ENCODE measurements at places on chromosomes 5 and 9.

GRCh38 chr5:177596775-177597238, 3.1 kb upstream of the B4GALT7 start:
- DNase-seq: no peak

GRCh38 chr5:174798551-174798951, 74.2 kb downstream of the MSX2 start:
- DNase-seq: no peak

DNA sequence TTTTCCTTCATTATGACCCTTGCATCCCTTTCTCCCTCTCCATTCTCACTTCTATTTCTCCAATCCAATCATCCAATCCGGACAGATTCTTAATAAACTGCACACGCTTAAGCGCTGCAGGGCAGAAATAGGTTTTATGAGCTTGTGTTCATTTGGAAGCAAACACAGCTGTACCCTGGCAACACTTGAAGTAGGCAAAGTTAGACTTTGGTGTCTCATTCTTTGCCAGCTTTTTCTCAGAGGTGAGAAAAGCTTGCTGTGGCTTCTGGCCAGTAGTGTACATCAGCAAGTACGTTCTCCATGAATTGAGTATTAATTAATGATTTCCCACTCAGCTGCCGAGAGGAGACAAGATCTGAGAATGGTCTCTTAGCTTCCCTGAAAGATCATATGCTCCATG, 88.5 kb downstream of the FBXO4 start:
- DNase-seq: no peak

GRCh38 chr9:127074561-127075548, 47.6 kb downstream of the ANGPTL2 start:
- no peak for DNase-seq

- DNase-seq: no peak
Measured at GRCh38 chr9:1208157-1208556, 158.0 kb downstream of the DMRT2 start.

DNA sequence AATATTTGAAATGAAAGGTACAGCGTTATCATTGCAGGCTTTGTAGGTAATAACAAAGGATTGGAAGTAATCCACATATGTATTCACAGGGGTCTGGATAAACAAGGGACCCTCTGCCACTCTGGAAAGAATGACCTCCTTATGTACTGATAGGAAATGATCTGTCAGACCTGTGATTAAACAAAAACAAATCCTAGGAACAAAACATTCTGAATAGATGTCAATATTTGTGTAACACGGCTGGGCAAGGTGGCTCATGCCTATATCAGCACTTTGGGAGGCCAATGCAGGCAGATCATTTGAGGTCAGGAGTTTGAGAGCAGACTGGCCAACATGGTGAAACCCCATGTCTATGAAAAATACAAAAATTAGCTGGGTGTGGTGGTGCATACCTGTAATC, 42.3 kb downstream of the NSUN2 start:
- DNase-seq: no peak

GRCh38 chr5:68178579-68178978, 37.0 kb upstream of the PIK3R1 start:
- peak; percentile 35 for DNase-seq

GRCh38 chr5:84255315-84255714, 129.4 kb downstream of the EDIL3 start:
- no peak for DNase-seq

- no peak for DNase-seq
Measured at GRCh38 chr9:122228191-122228567, 578 bp downstream of the LHX6 start.

GRCh38 chr9:17519761-17520160, 59.1 kb upstream of the SH3GL2 start:
- DNase-seq: no peak

DNA sequence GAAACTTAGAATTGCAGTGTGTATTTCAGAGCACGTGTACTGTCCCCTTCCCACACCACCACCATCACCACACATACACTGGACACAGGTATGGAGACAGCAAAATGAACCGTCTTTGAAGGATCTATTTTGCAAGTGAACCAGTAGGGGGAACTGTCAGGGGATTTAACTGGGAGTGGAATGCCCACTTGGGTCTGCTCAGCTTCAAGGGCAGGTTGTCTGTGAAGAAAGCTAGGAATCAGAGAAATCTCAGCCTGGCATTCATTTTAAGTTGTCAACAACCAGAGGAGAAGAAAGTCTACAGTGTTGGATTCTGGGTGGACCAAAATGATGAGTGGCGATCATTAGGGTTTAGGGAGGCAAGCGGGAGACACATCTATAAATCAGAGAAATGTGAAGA, 147.0 kb downstream of the DCP2 start:
- DNase-seq: no peak

DNA sequence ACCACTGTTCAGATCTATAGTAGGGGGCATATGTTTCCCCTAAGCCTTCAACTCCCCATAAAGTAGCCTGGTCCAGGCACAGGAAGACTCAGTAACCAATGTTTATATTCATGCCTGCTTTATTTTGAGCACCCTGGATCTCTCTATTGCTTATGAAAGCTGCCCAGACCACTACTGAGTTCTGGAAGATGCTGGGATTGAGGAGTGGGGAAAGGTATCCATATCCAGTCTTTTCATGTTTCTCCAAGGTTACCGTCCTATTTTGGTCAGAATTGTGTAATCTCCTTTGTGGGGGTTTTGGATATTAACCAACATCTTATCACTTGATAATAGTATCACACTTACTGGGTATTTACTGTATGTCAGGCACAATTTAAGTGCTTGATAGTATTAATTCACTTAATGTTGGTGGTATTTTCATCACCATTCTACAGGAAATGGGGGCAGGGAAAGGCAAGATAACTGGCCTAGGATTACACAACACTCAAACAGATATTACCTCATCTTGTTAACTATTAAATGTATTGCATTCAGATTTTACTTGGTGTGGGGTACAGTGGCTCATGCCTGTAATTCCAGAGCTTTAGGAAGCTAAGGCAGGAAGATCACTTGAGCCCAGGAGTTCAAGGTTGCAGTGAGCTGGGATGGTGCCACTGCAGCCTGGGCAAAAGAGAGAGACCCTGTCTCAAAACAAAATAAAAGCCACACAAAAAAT, 36.3 kb downstream of the RUSC2 start:
- DNase-seq: no peak

DNA sequence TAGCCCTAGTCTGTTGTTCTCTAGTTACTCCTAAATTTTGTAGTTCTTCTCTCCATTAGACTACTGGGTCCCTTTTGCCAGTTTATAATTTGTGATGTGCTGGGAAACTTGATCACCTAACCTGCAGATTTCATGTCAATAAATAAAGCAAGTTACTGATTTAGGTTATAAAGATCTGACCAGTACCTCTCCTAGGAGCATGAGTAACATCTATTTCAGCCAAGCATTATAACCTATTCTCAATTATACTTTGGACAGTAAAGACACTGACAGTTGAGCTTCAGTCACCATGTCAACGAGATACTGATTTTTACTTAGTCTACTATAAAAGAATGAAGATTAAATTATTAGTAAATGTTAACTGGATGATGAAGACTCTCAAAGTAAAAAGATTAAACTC, 36.7 kb downstream of the CSNK1A1 start:
- no peak for DNase-seq

DNA sequence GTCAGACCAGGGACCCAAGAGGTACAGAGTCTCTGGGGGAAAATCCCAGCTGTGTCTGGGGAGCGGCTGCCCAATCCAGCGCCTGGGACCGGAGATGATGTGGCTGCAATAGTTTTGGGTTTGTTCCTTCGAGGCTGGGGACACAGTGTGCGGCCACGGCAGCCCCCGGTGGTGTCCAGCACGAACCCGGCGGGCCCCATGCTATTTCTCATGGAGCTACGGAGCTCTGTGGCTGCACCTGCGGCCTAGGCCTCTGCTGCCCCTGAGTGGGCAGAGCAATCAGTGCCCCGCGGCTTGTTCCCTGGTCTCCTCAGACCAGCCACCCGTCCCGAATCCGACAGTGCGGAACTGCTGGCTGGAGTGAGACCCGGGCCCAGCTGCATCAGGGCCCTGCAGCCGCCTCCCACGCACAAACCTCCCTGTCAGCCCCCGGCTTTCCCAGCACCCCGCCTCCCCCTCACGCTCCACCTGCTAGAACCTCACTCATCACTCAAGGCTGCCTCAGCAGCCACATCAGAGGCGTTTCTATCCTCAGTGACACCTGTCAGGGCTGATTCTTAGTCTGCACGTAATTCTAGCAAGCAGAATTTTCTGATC, 29.0 kb downstream of the SARDH start:
- peak; percentile 79 for DNase-seq

DNA sequence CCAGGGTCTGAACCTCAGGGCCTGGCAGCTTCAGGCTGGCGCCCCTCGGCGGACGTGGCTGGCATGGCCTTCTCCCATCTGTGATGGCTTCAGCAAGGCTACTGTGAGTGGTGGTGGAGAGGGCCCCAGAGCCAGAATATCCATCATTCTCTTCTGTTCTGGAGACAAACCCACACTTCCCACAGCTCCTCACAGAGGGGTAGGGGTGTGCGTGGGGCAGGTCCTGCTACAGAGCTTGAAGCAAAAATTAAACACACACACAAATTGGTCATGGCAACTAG, 9.6 kb downstream of the GPX3 start:
- DNase-seq: no peak

DNA sequence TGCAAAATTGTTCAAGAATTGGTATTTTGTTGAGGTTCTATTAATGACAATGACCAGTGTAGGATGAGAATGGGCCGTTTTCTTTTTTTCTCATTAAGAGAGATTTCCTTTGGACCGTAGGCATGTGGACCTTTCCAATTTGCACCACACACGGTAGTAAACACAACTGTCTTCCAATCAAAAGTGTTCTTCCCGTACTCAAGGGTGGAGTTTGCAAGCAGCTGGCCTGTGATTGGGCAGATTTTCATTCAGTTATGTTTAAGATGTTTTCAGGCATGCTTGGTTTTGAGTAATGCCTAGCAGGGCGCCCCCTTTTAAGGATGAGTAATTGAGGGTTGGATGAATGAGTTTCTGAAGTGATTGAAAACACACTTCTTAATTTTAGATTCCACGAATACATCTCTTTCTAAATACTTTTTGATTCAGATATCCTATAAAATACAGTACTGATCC, 2.5 kb downstream of the KDM3B start:
- DNase-seq: peak; percentile 82

- no peak for DNase-seq
Measured at GRCh38 chr9:83061036-83061435, 1.9 kb downstream of the RASEF start.

DNA sequence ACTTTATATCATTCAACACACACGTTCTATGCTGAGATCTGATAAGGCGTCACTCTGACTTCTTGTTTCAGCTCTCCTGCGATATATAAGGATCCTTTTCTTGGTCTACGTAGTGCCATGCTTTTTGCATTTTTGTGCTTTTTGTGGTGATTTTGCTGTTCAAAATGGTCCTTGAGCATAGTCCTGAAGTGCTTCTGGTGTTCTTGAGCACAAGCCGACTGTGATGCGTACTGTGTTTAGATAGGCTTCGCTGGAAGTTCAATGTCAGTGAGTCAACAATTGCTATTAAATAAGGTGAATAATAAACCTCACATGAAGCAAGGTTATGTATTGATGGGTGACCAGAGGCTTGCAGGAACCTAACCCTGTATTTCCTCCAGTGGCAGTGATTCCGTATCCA, 46.8 kb downstream of the ACO1 start:
- DNase-seq: no peak
